Activated CD4-positive, CD25-positive, alpha-beta regulatory T cell (primary cell): ENCODE measurements at places on chromosomes 16 and 17.

- no peak for DNase-seq
Measured at GRCh38 chr16:6016530-6017184, 919.1 kb upstream of the EEF2KMT start.

GRCh38 chr16:57667526-57668262 is 412 bp upstream of the ADGRG3 start:
- DNase-seq, result no peak

DNA sequence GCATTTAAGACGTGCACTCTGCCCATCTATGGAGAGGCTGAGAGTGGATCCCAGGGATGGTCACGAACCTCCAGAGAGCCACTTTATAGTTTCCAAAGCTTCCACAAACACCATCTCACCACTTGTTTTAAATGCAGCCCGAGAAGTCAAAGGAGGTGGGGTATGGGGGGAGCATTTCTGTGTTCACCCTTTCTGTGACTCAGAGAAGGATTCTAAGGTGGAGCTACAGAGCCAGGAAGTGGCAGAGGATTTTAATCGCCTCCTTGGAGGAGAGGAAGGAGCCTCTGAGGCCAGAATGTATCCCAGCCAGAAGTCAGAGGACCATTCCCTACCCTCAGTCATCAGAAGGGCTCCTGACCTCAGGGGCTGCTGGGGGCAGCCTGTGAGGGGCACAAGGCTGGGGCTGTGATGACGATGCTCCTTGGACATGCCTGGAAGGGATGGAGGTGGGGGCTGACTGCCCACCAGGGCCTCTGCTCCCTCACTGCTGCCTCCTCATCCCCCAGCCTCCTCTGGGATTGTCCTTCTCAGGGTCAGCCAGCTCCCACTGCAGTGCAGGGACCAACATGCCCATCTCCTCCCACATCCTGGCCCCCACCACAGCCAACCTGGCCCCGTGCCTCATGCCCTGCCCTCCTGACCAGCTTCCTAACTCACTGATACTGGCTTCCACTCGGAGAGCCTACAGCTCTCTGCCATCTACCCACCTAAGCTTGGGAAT is 2.8 kb downstream of the XYLT2 start:
- DNase-seq, result no peak

GRCh38 chr16:89863741-89864526 is 9.5 kb upstream of the TCF25 start:
- no peak for DNase-seq

- DNase-seq, result no peak
Measured at GRCh38 chr16:53991754-53992378, 287.9 kb downstream of the FTO start.

GRCh38 chr16:4272114-4272956 is 488 bp downstream of the TFAP4 start:
- no peak for DNase-seq

DNA sequence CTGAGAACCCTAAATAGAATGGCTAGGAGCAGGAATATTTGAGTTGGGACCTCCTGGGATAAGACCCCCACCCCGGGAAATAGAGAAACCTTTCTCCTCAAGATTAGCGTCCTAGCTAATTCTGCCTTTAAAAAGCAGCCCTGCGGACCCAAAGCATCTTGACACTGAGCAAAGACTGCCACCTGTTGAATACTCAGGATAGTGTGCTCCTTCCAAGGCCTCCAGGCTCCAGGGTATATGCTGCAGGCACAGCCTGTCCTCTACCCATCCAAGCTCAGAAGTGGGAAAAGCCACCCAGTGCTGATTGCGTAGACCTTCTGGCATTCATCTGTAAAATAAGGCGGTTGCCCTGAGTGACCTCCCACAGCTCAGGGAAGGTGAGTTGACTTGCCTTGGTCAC is 456.2 kb upstream of the DYNLRB2 start:
- DNase-seq, result no peak

DNA sequence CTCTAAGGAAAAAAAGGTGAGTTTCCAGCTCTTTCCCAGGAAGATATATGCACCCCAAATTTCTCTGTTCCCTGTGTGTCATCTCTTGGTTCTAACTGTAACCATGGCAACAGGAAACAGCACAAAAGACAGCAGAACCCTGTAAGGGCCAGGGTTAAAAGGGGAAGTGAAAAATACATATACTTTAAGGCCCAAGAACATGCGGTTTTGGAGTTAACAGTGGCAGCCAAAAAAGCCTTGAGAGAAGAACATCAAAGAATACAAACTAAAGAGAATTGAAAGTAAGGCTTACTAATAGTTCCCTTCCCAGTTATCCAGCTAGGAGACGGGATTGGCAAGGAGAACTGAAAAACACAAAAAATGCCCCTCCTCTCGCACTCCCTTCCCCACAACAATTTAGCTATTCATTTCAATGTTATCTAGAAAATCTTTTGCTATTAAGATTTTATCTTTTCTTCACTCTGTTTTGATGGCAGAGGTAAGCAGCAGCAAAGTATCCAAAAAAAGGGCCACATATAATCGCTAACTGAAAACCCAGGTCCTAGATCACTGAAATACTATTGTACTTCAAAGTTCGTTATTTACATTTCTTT is 1.5 kb downstream of the SPOP start:
- no peak for DNase-seq

- no peak for DNase-seq
Measured at GRCh38 chr16:7509963-7510601, 177.4 kb downstream of the RBFOX1 start.

GRCh38 chr17:36002631-36003030 is 1.3 kb upstream of the CCL15 start:
- DNase-seq, result no peak

DNA sequence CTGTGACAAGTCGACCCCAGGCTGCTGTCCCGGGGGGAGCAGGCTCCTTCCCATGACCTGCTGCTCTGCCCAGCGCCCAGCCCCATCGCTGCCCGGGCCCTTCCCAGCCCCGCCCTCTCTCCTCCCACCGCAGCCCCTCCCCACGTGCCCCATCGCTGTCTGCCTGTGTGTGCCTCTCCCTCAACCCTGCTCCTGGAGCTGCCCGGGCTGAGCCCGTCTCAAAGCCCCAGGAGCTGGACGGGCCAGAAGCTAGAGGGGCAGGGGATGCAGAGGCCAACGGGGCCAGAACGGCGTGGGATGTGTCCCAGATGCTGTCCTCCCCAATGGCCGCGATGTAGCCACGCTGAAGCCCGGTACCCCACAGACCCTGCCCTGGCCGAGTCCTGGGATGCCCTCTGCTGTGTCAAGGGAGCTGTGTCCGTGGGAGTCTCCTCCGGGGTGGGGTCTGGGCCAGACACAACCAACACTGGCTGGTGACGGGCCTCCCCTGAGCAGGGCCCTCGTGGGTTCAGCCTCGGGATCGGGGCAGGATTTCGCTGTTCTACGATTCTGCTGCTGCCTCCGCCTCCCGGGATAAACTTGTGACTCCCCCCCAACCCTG is 118.2 kb upstream of the ZNF750 start:
- DNase-seq, result no peak

GRCh38 chr16:57434003-57434402 is 13.2 kb downstream of the CIAPIN1 start:
- no peak for DNase-seq

DNA sequence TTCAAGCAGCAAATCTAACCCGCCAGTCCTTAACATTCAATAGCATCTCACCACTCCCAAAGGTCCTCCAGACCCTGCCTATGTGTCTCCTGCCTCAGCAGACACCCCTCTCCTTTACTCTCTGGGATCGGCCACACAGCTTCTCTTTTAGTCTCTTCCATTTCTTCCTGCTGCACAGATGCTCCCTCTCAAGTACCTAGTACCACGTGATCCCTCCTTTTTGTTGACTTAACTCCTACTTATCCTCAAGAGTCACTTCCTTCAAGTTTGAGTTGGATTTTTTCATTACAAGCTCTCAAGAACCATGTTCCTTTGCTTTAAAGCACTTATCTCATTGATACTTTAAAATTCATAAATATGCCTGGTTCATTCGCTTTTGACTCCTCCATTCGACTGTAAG is 24.9 kb downstream of the AMFR start:
- DNase-seq, result no peak

GRCh38 chr16:71467810-71468209 is 5.8 kb upstream of the ZNF23 start:
- DNase-seq, result peak; percentile 4

GRCh38 chr16:81796583-81797346 is 17.7 kb downstream of the PLCG2 start:
- no peak for DNase-seq

DNA sequence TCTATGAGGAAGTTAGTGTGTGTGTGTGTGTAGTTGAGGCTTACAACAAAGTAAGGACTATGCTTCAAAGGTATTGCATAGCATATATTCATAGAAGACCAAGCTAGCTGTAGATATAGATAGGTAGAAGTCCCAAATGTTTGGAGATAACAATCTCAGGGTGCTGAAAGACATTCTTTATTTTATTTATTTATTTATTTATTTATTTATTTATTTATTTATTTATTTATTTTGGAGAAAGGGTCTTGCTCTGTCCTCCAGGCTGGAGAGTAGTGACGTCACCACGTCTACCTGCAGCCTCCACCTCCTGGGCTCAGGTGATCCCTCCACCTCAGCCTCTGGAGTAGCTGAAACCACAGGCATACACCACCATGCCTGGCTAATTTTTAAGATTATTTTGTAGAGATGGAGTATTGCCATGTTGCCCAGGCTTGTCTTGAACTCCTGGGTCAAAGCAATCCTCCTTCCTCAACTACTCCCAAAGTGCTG is 284.6 kb upstream of the KIF2B start:
- no peak for DNase-seq

DNA sequence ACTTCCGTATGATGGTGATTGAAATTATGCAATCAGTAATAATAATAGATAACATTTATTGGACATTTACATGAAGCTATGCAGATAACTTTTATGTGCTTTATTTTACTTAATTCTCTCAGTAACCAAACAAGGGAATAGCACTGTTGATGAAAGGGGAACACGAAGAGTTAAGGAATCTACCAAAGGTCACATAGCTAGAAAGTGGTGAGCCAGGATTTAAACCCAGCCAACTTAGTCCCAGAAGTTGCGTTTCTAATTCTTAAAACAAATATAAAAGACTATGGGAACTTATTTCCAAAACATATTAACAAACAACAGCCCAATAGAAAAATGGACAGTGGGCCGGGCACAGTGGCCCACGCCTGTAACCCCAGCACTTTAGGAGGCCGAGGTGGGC is 9.7 kb downstream of the SPNS3 start:
- no peak for DNase-seq

DNA sequence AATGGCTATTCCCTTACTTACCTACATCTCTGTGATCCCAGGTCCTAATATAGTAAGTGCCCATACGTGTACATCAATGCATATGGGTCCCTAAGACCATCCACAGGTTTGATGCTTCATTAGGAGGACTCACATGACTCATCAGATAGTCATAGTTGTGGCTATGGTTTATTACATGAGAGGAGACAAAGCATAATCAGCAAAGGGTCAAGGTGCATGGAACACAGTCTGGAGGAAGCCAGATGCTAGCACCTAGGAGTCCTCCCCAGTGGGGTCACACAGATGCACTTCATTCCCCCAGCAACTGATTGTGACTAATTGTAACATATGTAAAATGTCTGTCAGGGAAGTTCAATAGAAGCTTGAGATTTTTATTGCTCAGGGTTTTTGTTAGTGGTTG is 42.8 kb downstream of the PHKB start:
- DNase-seq, result no peak
